GM12864 (cell line): ENCODE measurements at places on chromosomes 5 and 9.

DNA sequence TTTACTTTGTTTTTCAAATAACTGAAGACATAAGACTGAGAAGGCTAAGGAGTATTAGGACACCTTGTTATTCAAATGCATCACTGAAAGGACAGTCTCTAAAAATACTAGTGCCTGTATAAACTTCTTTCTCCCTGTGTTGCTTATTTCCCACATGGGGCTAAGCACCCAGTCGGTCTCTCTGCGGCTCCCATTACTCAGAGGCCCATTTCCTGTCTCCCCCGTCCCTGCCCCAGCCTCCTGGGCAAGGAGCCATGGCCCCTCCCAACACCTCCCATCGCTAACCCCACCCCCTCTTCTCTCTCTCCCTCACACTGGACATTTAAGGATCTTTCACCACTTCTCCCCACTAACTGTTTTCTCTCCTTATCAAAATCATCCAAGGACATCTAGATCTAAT lies 81.9 kb downstream of the EBF1 start:
- DNase-seq = no peak

DNA sequence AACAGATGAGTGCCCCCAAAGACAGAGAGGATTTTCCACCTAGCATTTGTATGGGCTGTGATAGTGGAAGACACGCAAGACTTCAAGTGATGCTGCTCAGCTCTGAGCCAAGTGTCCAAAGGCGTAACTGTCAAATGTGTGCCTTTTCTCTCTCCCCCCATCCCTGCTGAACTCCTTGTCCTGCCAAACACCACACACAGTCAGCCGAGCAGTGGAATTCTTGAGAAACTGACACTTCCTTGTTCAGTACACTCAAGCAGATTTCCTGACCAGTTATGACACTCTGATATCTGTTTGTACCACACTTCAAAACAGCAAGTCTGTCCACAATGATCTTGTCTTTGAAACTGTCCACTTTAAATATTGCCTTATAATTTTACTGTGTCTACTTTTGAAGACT lies 166.4 kb downstream of the PIK3R1 start:
- no peak for DNase-seq

GRCh38 chr9:31574006-31574765 lies 810.3 kb upstream of the ACO1 start:
- no peak for DNase-seq

DNA sequence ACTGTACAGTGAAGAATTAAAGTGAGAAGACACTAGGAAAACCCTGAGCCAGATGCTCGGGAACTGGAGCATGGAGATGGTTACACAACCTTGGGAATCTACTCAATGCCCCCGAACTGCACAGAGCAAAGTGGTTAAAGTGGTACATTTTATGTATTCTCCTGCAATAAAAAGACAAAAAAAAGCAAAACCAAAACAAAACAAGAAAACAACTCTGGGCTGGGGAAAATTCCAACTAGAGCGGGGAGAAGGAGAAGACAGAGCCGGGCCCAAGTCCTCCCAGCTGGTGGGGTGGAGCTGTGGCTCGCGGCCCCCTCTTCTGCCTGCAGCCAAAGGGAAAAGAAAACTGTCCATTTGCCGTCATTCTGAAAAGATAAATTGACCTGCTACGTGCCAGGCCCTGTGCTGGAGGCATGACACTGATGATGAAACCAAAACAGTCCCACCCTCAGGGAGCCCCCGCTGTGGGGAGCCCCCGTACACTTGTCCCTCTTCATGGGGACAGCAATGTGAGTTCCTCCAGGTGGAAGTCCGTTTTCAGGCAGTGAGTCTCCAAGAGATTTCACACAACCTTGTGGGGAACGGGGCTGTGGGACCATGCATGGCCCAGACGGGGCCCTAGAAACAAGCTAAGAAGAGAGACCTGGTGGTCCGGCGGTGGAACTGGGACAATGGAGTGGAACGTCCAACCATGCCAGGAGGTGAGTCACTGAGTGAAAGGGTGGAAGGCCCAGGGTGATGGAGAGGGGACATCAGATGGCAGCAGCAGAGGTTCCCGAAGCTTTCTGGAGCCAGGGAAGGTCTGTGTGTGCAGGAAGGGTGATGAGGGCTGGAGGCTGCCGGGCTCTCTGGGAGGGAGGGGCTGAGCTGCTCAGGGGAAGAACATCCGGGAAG lies 114.8 kb upstream of the COL5A1 start:
- DNase-seq = no peak

DNA sequence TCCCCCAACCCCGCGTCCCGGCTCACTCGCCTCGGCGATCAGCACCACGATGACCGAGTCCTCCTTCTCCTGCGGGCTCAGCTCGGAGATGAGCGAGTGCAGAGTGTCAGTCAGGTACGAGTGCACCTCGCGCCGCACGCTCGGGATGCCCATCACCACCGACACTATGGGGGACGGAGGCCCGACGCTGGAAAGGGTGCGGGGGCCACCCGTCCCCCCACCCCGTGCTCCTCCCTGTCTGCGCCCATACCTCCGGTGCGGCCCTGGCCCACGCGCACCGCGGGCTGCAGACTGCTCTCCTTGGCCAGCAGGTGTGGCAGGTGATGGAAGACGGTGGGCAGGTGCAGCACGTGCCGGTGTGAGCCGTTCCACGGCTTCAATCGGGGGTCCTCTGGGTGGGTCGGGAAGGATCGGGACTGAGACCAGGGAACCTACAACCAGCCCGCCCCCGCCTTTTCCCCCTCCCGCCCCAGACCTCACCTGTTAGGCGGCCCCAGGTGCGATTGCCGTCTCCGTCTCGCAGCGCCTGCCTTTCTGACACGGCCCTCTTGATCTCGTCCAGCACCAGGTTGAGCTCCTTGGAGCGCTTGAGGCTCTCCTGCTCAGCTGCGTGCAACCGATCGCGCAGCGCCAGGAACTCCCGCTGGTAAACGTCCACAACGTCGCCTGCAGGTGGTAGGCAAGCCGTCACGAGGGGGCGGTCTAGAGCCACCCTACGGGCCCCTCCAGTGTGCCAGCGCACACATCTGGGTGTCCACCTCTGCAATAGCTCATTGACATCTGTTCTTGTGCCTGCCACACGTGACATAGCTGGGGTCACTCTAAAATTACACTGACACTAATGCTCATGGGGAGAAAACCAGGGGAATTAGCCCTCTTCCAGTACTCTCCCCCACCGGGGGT lies 5.1 kb downstream of the MGAT4B start:
- no peak for DNase-seq

DNA sequence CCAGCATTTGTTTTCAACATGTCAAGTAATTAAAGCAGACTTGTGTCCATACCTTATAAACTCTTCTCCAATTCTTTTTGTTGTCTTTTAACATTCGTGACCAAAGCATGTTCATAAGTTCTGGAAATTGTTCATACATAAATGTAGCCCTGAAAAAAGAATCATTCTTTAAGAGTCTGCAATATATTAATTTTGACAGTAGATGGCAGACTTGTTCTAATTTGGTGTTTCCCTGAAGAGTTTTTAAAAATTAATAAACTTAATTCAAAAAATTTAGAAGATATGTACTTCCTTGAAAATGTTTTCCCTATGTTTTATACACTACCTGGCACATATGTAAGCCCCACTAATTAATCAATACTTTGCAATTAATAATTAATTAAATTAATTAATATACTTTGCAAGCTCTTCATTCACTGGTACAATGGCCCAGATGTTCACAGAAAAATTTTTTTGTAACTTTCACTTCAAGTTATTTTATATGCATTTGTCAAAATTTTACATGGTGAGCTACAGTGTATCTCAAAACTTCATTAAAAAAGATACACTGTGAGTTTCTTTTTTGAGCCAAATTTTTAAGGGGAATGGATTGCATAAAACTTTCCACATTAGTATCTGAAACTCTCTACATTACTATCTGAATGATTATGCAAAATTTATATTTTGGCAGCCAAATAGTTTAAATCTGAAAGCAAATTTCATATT lies 42.1 kb downstream of the CLINT1 start:
- no peak for DNase-seq

- DNase-seq = no peak
These were observed 358.0 kb downstream of the TAF11L14 start for GRCh38 chr5:17992291-17992690.

GRCh38 chr9:87425202-87425601 lies 72.5 kb upstream of the DAPK1 start:
- DNase-seq = no peak

- DNase-seq = no peak
These were observed 18.0 kb downstream of the IGIP start for GRCh38 chr5:140143521-140144258.

DNA sequence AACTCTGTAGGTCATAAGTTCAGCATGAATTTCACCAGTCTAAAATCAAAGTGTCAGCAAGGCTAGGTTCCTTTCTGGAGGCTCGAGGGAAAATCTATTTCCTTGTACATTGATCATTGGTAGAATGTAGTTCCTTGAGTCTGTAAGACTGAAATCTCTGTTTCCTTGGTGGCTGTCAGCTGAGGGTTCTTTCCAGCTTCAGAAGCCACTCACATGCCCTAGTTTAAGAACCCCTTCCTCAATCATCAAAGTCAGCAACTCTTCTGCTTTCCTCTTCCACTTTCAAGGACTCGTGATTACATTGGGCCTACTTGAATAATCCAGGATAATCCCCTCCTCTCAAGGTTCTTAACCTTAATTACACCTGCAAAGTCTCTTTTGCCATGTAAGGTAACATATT lies 4.9 kb upstream of the SCAMP1 start:
- DNase-seq = no peak

DNA sequence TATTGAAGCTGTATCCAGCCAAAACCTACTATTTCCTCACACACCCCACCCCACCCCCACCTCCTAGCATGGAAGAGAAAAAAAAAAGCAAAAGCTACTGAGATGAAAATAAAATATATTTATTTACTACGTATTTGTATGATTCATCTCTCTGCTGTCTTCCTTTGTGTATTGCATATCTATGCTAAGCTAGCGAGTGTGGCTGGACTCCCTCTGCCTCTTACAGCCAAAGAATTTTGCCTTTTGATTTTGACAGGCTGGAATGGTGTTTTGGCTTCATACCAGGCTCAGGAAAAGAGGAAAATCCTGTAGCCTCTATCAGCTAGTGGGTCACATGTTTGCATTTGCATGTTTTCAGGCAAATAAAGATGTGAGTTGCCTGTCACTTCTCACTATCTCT lies 2.2 kb downstream of the ABLIM3 start:
- no peak for DNase-seq

GRCh38 chr5:102622262-102622661 lies 123.5 kb upstream of the SLCO6A1 start:
- no peak for DNase-seq

GRCh38 chr5:135824541-135825041 lies 9.9 kb upstream of the SLC25A48 start:
- DNase-seq = no peak

DNA sequence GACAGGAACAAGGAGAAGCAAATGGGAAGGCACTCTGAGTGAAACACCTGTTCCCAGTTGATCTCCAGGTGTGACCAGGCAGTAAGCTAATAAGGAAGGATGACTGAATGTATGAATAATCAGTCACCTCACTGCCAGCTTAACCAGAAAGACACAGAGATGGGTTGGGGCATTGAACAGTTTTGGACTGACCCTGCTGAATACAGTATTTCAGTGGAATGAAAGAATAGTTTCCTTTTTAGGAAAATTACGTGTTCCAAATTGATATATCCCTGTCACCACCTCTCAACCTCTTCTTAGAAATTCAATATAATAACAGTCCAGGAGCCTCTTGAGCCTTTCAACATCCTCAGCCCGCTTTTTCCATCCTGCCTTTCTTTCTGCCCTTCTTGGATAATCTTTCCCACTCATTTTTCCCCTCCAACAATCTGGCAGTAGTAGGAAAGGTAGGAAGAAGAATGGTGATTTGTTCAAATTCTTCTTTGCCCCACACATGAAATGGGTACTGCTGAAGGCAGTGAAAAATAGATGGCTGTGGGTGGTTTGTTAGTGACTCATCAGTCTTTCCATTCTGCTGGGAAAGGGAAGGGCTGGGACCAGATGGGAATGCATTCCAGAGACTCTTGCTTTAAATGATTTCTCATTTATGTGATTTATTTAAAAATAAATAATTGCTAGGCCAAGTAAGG lies 117.9 kb downstream of the ZSWIM6 start:
- DNase-seq = no peak
